AML-193 (cell line): ENCODE measurements at places on chromosomes 12 and 14.

DNA sequence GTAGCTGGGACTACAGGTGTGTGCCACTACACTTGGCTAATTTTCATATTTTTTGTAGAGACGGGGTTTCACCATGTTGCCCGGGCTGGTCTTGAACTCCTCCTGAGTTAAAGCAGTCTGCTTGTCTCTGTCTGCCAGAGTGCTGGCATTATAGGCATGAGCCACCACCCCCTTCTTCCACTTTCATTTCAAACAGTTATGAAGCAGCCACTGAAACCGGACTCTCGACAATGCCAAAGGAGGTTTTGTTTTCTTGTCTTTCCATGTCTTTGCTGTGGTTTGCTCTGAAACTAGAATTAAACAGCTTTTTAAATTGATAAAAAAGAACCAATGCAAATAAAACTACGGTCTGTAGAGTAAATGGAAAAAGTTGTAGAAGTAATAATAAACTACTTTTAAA, 30.4 kb downstream of the RAP1B start:
- no peak for DNase-seq

GRCh38 chr14:75153295-75153694, 23.1 kb downstream of the TMED10 start:
- DNase-seq, result no peak

- no peak for DNase-seq
Observed at GRCh38 chr14:53127151-53127550, 26.0 kb downstream of the DDHD1 start.

DNA sequence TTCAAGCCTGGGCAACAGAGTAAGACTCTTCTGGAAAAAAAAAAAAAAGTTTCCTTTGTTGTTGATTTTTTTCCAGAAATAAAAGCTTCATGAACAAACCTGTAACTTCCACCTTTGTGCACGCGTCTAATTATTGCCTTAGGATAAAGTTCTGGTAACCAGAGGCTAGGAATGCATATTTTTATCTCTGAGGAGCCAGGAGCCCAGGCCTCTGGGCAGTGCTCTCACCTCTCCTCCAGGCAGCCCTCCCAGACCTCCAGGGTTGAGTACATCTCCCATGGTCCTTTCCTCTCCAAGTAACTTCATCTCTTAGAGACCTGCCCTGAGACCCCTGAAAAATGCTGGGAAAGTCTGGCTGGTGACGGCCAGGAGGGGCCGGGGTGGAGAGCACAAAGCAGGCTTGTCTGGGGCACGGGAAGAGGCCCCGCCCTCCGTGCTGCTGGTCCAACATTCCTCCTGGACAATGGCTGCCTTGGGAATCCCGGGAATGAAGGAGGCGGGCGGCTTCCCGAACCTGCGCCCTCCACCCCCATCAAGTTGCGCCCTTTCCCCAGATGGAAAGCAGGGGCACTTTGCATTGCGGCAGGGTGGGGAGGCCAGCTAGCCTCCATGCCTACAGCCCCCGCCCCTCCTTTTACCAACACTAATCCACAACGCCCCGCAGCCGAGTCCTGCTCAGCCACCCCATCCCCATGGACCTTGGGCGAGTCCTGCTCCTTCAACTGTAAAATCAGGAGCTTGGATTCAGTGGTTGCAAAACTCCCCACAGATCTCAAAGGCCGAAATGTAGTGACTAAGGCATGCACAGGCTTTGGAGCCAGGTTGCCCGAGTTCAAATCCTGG, 7.3 kb upstream of the FIGNL2 start:
- no peak for DNase-seq

DNA sequence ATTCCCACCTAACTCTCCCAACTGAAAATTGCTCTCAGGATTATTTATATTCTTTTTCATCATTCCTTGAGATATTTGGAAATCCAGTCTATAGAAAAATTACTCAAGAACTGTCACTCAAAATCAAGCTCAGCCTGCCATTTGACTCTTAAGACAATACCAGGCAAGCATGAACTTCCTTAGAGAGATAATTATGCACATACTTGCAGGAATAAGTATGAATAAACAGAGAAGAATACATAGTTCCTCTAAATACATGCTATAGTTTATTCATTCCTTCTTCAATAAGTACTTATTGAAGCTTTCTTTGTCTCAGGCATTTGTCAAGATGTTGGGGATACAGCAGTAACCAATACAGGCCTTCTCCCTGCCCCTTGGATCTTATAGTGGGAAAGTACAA, 154.1 kb downstream of the SRGAP1 start:
- no peak for DNase-seq

GRCh38 chr12:2845280-2845679, 10.4 kb upstream of the NRIP2 start:
- no peak for DNase-seq

GRCh38 chr12:81758421-81759189, 545 bp downstream of the PPFIA2 start:
- DNase-seq, result no peak

GRCh38 chr14:61822458-61822857, 60.2 kb downstream of the SNAPC1 start:
- DNase-seq, result no peak

DNA sequence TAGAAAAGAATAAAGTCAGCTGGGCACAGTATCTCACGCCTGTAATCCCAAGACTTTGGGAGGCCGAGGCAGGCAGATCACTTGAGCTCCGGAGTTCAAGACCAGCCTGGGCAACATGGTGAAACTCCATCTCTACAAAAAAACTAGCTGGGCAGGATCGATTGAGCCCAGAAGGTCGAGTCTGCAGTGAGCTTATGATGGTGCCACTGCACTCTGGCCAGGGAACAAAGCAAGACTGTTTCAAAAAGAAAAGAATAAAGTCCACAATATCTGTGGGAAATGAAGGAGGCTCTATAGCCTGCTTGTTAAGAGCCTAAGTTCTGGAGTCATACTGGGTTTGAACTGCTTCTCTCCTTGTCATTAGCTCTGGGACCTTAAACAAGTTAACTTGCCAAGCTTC, 7.9 kb downstream of the MAPK1IP1L start:
- DNase-seq, result no peak
